Kidney epithelial cell (primary cell): ENCODE measurements at places on chromosomes 5 and 9. TPM values are rescaled to one million over a fixed set of nuclear protein-coding genes. Genes with fewer than 3 reads are reported as not detected.

DNA sequence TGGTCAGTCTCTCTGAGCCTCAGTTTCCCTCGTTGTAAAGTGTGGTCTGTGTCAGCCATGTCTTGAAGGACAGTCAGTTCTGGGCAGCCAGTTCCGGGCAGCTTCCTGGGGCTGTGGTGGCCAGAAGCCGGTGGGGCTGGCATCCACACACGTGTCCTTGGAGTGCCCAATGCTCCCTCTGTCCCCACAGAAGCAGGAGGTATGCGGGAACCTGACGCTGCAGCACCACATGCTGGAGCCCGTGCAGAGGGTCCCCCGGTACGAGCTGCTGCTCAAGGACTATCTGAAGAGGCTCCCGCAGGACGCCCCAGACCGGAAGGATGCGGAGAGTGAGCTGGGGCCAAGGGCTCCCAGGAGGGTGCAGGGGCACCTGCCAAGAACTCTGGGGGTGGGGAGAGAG is 48.4 kb upstream of the SUSD3 start:
- no peak for DNase-seq

HIGD2A gene
- 139 and 161 TPM in 2 replicates for total RNA-seq

DMXL1 gene
- total RNA-seq: 18.1 and 20.8 TPM in 2 replicates

GRCh38 chr5:123283499-123283898 is 139.7 kb downstream of the CEP120 start:
- no peak for DNase-seq

GRCh38 chr9:137784046-137784445 is 93.5 kb upstream of the CACNA1B start:
- DNase-seq: no peak
